ENCODE measurements at places on chromosomes 6 and 20.

- DNase-seq: no peak
Observed at GRCh38 chr20:2473516-2473915, 2.9 kb upstream of the SNRPB start.

GRCh38 chr6:163804991-163805390 is 390.5 kb downstream of the QKI start:
- no peak for DNase-seq

GRCh38 chr6:154872542-154873114 is 122.5 kb upstream of the TIAM2 start:
- no peak for DNase-seq

GRCh38 chr6:145214570-145214969 is 520.8 kb downstream of the EPM2A start:
- DNase-seq: no peak

DNA sequence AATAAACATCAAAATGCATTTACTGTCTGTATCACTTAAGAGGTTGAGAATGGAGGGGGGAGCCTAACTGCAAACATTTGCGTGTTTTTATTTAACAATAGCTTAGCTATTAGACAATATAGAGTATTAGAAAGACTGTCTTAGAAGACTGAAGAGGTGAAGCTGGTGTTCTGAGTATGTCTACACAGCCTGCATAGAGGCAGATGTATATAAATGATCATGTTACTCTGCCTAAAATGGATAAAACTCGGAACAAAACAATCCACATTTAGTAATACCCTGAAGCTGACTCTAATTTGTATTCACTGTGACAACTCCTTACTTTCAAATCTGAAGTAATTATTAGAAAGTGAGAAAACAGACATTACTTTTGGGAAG is 181.9 kb downstream of the GMPR start:
- DNase-seq: no peak

- DNase-seq: no peak
Observed at GRCh38 chr20:36130390-36130789, 24.1 kb upstream of the EPB41L1 start.
